ENCODE measurements at places on chromosomes 4 and X. TPM values are rescaled to one million over a fixed set of nuclear protein-coding genes. Genes with fewer than 3 reads are reported as not detected.
A peak's percentile ranks its signal among the peaks of the same experiment; 100 is the strongest.

GRCh38 chr4:139458999-139459398 is 5.1 kb downstream of the RAB33B start:
- H3K4me3 ChIP-seq = no peak overlapping the region
- no peaks in the 10 kb centered on the region for H3K27me3 ChIP-seq
- H3K36me3 ChIP-seq = no peaks in the 10 kb centered on the region
- H3K4me1 ChIP-seq = peaks cover 9% of the 10 kb centered on the region
- H3K27ac ChIP-seq = no peak overlapping the region

- DNase-seq = no peak
- H3K4me3 ChIP-seq = no peak overlapping the region
- H3K36me3 ChIP-seq = no peaks in the 10 kb centered on the region
- no peaks in the 10 kb centered on the region for H3K27me3 ChIP-seq
- no peak overlapping the region for H3K27ac ChIP-seq
These were observed 412.4 kb downstream of the DMD start for GRCh38 chrX:32798990-32799389.

GRCh38 chr4:10135260-10135659 is 18.7 kb upstream of the WDR1 start:
- no peaks in the 10 kb centered on the region for H3K27me3 ChIP-seq
- H3K27ac ChIP-seq = no peak overlapping the region
- H3K36me3 ChIP-seq = no peaks in the 10 kb centered on the region
- DNase-seq = no peak

DNA sequence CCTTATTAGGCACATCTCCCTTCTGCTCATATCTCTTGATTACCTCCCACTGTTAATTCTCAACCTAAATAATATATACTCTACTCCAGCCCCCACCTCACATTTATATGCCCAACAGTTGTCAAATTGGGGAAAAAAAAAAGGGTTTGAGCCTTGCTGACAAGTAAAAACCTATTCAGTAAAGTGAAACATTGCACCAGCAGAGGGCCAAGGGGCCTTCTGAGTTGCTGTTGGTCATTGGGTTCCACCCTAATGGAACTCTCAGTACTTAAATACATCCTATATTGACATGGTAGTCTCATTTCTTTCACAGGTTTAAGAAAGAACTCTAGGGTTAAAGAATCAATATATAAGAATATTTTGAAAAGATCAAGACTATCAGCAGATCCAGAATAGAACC is 362.2 kb downstream of the SMARCA1 start:
- no peak for DNase-seq
- no peaks in the 10 kb centered on the region for H3K4me1 ChIP-seq
- H3K27me3 ChIP-seq = no peaks in the 10 kb centered on the region
- H3K4me3 ChIP-seq = no peak overlapping the region
- H3K36me3 ChIP-seq = no peaks in the 10 kb centered on the region

GRCh38 chrX:47864785-47865184 is 28.1 kb downstream of the ZNF81 start:
- H3K27ac ChIP-seq = no peak overlapping the region
- H3K4me1 ChIP-seq = no peaks in the 10 kb centered on the region
- no peaks in the 10 kb centered on the region for H3K27me3 ChIP-seq
- DNase-seq = no peak
- H3K4me3 ChIP-seq = no peak overlapping the region
- H3K36me3 ChIP-seq = no peaks in the 10 kb centered on the region

DNA sequence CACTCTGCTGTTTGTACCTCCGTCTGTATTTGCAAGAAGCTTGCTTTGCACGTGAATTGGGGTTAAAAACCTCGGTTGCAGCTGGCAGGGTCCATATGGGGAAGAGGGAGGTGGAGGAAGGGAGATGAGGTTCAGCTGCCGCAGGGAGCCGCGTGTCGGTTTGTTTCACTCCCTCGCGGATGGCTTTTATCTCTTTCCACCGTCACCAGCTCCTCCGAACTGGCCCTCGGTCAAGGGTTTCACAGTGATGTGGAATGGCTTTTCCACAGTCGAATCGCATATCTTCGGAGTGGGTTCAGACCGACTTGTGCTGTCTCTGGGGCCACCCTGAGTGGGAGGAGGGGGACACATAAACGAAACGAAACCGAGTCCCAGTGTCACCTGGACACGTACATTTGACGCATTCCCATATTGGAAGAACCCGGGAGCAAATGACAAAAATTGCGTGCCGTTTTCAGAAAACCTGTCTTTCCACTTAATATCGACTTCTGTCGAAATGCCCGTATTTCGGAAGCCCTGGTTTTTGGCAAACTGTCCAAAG is 929 bp downstream of the ZBTB33 start:
- H3K27me3 ChIP-seq = no peaks in the 10 kb centered on the region
- DNase-seq = peak; percentile 25
- H3K4me3 ChIP-seq = peak overlapping the region; percentile 68
- no peaks in the 10 kb centered on the region for H3K36me3 ChIP-seq
- peak overlapping the region; percentile 93 for H3K27ac ChIP-seq

DNA sequence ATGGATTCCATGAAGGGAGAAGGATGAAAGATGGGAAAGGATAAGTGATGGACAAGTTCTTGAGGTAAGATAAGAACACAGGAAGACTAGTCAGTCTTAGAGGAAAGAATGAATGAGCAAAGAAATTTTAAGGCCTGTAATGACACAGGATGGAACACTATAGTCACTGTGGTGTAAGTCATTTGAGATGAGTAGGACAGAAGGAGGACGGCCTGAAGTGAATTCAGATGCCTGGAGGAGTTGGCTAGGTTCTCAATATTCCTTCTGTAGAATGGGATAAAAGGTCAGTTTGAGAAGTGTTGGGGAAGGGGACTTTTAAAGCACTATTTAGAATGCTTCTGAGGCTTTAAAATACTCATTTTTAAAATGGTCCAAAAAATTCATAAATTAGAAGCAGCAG is 3.9 kb downstream of the MSMO1 start:
- no peak overlapping the region for H3K27ac ChIP-seq
- no peak overlapping the region for H3K4me3 ChIP-seq
- H3K27me3 ChIP-seq = no peaks in the 10 kb centered on the region
- no peaks in the 10 kb centered on the region for H3K4me1 ChIP-seq
- no peaks in the 10 kb centered on the region for H3K36me3 ChIP-seq
- no peak for DNase-seq

GRCh38 chr4:183986971-183987946 is 82.2 kb downstream of the STOX2 start:
- H3K4me1 ChIP-seq = no peaks in the 10 kb centered on the region
- peak; percentile 62 for DNase-seq
- peak overlapping the region; percentile 84 for H3K27ac ChIP-seq
- H3K4me3 ChIP-seq = peak overlapping the region; percentile 23
- H3K36me3 ChIP-seq = no peaks in the 10 kb centered on the region

DNA sequence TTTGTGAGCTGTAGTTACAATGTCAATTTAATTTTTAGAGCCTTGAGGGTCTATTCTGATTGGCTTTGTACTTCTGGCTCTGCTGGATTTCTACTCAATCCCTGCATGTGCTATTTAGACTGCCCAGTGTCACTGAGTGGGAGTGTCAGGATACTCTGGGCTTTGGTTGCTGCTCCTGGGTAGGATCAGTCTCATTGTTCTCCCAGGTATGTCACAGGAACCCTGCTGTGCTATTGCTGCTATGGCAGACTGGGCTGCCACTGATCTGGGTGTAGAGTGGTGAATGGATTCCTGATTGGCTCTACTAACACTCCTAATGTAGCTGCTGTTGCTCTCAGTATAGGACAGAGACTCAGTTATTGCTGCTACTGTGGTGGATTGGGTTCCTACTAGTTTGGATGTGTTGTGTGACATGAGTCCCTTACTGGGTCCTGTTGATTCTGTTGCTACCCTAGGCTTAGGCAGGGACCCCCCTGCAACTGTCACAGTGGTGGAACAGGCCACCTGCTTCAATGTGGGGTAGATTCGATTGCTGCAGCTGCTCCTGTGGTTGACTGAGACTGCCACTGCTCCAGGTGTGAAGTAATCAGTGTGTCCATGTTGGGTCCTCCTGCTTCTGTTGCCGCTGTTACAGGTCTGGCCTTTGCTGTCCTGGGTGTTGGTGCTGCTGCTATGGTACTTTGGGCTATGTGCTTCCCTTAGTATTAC is 707.8 kb upstream of the AMOT start:
- no peak overlapping the region for H3K27ac ChIP-seq
- no peak for DNase-seq
- peaks cover 14% of the 10 kb centered on the region for H3K27me3 ChIP-seq
- H3K4me3 ChIP-seq = no peak overlapping the region

- peaks cover 33% of the 10 kb centered on the region for H3K27me3 ChIP-seq
- H3K4me3 ChIP-seq = no peak overlapping the region
- no peaks in the 10 kb centered on the region for H3K4me1 ChIP-seq
- no peaks in the 10 kb centered on the region for H3K36me3 ChIP-seq
These were observed 15.6 kb upstream of the ATP8A1 start for GRCh38 chr4:42672359-42673081.

- peak overlapping the region; percentile 2 for H3K27ac ChIP-seq
- H3K36me3 ChIP-seq = no peaks in the 10 kb centered on the region
- no peak for DNase-seq
- no peak overlapping the region for H3K4me3 ChIP-seq
- peaks cover 4% of the 10 kb centered on the region for H3K4me1 ChIP-seq
- no peaks in the 10 kb centered on the region for H3K27me3 ChIP-seq
These were observed 145.1 kb downstream of the CBR4 start for GRCh38 chr4:168864821-168865541.

GRCh38 chr4:3271131-3271530 is 21.7 kb upstream of the RGS12 start:
- no peak for DNase-seq
- H3K27me3 ChIP-seq = no peaks in the 10 kb centered on the region
- H3K4me3 ChIP-seq = no peak overlapping the region
- no peaks in the 10 kb centered on the region for H3K4me1 ChIP-seq
- H3K36me3 ChIP-seq = no peaks in the 10 kb centered on the region

DNA sequence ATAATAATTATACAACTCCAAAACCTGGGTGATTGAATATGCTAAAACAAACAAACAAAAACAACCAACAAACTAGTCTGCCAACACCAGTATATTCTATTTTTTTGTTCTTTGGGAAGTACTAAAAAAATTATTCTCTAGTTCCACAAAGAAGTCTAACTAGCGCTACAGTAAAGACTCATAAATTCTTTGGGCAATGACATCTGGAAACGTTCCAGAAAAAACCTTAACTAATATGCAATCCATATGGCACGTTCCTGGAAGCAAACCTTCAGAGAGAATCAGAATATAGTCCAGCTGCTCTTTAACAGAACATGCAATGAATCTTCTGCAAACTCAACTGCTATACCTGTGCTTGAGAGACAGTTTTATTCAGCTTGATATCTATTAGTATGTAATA is 500.1 kb downstream of the TRAM1L1 start:
- no peak for DNase-seq
- H3K4me3 ChIP-seq = no peak overlapping the region
- H3K27ac ChIP-seq = no peak overlapping the region
- no peaks in the 10 kb centered on the region for H3K27me3 ChIP-seq
- H3K36me3 ChIP-seq = no peaks in the 10 kb centered on the region

- no peaks in the 10 kb centered on the region for H3K4me1 ChIP-seq
- H3K27me3 ChIP-seq = no peaks in the 10 kb centered on the region
- no peak overlapping the region for H3K4me3 ChIP-seq
- H3K36me3 ChIP-seq = no peaks in the 10 kb centered on the region
- no peak overlapping the region for H3K27ac ChIP-seq
These were observed 10.1 kb upstream of the SASH3 start for GRCh38 chrX:129769467-129770154.

GRCh38 chrX:47218920-47219815 is 687 bp downstream of the CDK16 start:
- peak; percentile 37 for DNase-seq
- peaks cover 12% of the 10 kb centered on the region for H3K27me3 ChIP-seq
- H3K4me1 ChIP-seq = peaks cover 6% of the 10 kb centered on the region
- peak overlapping the region; percentile 97 for H3K27ac ChIP-seq
- H3K4me3 ChIP-seq = peak overlapping the region; percentile 85
- H3K36me3 ChIP-seq = no peaks in the 10 kb centered on the region

- no peaks in the 10 kb centered on the region for H3K36me3 ChIP-seq
- DNase-seq = no peak
- no peaks in the 10 kb centered on the region for H3K4me1 ChIP-seq
- H3K4me3 ChIP-seq = no peak overlapping the region
These were observed 6.3 kb upstream of the C4orf36 start for GRCh38 chr4:86898562-86898961.

- no peaks in the 10 kb centered on the region for H3K4me1 ChIP-seq
- no peak for DNase-seq
- no peaks in the 10 kb centered on the region for H3K36me3 ChIP-seq
- no peaks in the 10 kb centered on the region for H3K27me3 ChIP-seq
- no peak overlapping the region for H3K27ac ChIP-seq
These were observed 242.8 kb downstream of the PCDH7 start for GRCh38 chr4:30962939-30963338.

GRCh38 chr4:123109139-123109538 is 186.7 kb upstream of the NUDT6 start:
- no peak for DNase-seq
- no peaks in the 10 kb centered on the region for H3K4me1 ChIP-seq

- DNase-seq = no peak
- H3K4me1 ChIP-seq = no peaks in the 10 kb centered on the region
- H3K27ac ChIP-seq = no peak overlapping the region
- H3K36me3 ChIP-seq = no peaks in the 10 kb centered on the region
- no peaks in the 10 kb centered on the region for H3K27me3 ChIP-seq
These were observed 16.7 kb upstream of the GBA3 start for GRCh38 chr4:22676063-22676462.

- DNase-seq = peak; percentile 46
- H3K4me3 ChIP-seq = no peak overlapping the region
- no peak overlapping the region for H3K27ac ChIP-seq
- H3K4me1 ChIP-seq = no peaks in the 10 kb centered on the region
- H3K27me3 ChIP-seq = peaks cover 100% of the 10 kb centered on the region
- H3K36me3 ChIP-seq = no peaks in the 10 kb centered on the region
These were observed 427 bp downstream of the NKX1-1 start for GRCh38 chr4:1405636-1406393.

- DNase-seq = no peak
- H3K36me3 ChIP-seq = no peaks in the 10 kb centered on the region
- H3K4me1 ChIP-seq = no peaks in the 10 kb centered on the region
- no peak overlapping the region for H3K27ac ChIP-seq
These were observed 37.1 kb upstream of the ELF2 start for GRCh38 chr4:139214039-139214534.

AKAP14 gene
- not detected for total RNA-seq

ZMAT1 gene
- 19.0 TPM for total RNA-seq

NDST4 gene
- total RNA-seq = not detected

TAF7L gene
- not detected for total RNA-seq

FAM114A1 gene
- total RNA-seq = 85.9 TPM

USP27X gene
- 2.2 TPM for total RNA-seq

Data from breast epithelium (tissue), 4 donors.